ENCODE measurements at places on chromosomes 2 and 18.

- DNase-seq: no peak
Observed at GRCh38 chr2:9994462-9994861, 43.0 kb downstream of the GRHL1 start.

DNA sequence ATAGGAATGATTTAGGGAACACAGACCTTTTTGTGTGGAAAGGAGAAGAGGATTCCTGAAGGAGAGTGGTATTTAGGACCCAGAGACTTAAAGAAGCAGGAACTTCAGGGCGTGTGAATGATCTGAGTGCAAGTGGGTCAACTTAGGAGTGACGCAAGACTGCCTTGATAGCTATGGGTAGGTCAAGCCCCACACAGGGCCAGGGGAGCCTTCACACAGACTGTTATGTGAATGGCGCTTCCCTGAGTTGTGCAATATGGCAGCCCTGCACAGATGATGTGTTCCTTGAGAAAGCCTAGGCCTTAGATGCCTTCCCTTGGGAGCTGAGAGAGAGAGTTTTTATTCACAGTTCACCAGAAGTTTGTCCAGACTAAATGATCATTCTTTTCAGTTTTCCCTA, 47.1 kb upstream of the IGFBP5 start:
- DNase-seq: no peak

- no peak for DNase-seq
Observed at GRCh38 chr2:238506371-238507068, 79.8 kb downstream of the ASB1 start.

DNA sequence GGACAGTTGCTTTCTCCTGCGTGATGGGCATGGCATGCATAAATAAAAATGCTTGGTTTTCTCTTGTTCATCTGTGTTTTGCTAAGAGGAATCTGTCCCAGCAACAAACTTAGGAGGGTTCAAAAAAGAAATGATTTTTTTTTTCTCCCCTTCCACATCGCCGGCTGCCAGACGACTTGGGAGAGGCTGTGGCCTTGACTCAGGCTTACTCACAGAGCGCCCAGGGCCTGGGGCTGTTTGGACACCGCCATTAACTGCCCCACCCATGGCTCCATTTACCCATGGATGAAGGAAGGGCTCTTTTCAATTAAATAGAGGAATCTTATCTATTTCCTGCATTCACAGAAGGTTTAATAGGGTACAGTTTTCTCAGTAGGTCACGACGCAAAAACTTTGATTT, 22.3 kb upstream of the SERPINB5 start:
- no peak for DNase-seq

- no peak for DNase-seq
Observed at GRCh38 chr2:48515513-48515985, 14.4 kb upstream of the STON1 start.

DNA sequence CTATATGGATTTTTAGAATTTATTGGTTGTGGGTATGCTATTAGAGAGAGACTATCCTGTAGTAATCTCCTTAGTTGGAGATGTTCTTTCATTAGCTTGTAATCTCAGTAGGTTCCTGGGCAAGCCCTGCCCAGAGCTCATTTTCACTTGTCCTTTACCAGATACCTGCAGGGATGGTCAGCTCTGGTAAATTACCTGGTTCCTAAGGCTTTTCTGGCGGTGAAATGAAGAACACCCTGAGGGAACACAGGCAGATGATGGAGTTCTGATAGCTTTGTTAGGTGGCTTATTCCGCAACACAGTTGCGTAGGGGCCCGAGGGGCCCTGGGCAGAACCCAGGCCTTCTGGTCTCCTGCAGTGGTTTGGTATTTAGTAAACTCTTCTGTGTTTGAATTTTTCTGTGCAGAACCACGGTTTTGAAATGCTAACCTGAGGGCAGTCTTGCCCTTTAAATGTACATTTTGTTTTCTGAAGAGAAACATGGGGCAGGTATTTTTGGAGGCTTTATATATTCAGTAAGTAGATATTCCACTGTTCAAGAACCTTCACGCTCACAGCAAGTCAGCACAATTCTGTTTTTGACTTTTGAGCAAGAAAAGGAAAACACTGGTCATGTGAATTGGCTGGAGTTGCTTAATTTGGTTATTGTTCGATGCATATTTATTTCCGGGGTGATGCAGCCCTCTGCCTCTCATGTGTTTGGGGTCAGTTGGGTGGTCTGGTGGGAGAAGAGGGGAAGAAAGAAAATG, 22.4 kb downstream of the ZNF532 start:
- no peak for DNase-seq

DNA sequence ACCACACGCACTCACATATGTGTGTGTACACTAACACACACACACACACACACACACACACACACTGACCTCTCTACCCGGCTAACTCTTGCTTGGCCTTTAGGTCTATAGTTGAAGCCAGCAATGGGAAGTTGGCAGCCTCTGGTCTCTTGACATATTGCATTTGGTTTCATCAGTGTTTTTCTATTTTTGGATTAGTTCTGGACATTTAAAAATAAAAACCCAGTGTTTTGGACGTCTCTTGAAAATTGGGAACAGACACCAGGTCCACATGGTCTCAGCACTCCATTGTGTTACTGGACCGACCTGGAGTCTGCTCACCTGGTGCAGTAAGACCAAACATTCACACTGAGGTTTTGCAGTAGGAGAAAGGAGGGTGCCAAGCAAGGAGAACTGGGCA, 50.4 kb upstream of the AFF3 start:
- DNase-seq: no peak

GRCh38 chr2:141871913-141872634, 258.7 kb downstream of the LRP1B start:
- no peak for DNase-seq

DNA sequence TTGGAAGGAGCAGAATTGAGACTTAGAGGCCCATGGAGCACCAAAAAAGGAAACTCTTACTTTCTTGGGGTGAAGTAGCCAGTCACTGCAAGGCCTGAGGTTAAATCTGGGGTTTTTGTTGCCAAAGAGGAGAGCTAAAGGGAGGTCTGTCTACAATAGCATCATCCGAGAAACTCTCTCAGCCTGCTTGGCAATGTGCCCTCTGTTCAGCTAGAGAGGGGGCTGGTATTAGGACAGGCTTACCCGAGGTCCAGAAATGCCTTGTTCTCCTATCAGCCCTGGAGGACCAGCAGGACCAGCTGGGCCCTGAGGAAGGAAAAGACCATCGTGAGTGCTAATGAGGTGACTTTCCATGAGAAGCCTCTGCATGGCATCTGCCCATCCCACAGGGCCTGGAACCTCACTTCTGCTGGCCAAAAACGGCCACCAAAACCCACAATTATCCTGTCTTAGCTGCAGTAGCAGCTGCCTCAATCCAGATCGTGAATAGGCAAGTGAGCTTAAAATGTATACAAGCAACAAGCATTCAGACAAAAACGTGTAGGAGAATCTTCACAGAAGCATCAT, 61.6 kb downstream of the COL6A3 start:
- DNase-seq: no peak

GRCh38 chr18:48023334-48024008, 93.0 kb upstream of the SMAD2 start:
- DNase-seq: no peak

DNA sequence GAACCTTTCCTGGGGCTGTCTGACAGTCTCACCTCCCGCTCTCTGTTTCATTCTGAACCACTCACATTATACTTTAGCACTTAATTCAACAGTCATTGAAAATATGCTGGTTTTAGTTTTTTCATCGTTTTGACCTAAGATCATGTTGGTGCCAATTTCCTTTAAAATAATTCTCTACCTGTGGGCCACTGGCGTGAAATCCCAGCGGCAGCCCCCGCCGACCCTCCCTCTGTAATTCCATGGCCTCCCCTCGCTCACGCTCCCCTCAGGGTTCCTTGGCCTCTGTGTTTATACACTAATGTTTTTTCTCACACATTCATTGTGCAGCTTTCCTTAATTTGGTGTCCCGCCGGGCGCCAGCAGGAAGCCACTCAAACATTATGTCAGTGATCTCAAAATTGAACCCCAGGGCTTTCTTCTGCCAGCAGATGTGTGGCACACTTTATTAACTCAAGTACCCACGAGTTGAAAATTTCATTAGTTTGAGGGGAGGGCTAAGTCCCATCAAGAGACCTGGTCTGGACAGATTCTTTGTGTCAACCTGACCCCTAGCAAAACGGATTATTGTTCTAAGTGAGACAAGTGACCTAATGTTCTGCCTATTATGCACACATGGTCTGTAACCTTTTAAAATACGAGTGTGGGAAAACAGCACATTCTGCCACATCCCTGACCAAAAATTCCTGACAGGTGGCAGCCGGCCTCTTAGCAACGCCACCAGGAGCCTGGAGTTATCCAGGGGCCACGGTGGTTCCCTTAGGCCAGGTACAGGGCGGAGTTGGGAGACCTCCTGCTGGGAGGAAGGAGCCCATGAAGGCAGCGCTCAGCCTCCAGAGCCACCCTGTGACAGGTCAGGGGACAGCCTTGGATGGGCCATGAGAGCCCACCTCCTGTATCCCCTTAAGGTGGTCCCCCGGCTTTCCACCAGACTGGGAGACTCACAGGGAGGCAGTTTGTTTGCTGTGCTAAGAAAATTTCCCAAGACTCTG, 53.1 kb downstream of the APOB start:
- no peak for DNase-seq

GRCh38 chr18:13280070-13280795, 61.7 kb downstream of the LDLRAD4 start:
- no peak for DNase-seq

DNA sequence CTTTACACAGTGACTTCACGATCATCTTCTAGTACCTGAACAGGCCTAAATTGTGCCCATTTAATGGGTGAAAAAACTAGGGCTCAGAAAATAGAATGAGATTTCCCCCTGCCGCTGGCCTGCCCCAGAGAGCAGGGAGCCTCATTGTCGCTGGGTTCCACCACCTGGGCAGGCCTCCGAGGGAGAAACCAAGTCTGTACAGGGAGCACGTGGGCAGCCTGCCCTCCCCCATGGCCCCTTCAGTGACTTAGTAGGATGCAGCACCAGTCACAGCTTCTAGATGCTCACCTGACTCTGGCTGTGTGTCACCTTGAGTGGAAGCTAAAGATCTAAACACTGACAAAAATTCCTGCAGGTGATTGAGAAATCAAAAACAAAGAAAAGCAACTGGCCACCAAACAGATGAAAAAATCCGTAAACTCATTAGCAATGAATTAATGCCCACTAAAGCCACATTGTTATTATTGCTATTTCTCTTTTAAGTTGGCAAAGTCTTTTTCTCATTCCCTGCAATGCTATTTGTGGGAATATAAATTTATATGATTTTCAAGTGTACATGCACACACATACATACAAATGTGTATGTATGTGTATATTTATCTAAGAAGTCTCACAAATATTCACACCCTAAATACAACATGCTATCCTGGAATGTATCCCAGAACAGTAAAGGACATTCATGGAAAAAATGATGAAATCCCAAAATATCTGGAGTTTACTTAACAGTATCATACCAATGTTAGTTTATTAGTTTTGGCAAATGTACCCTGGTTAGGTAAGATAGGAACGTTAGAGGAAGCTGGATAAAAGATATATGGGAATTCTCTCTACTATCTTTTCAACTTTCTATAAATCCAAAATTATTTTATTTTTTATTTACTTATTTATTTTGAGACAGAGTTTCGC, 18.7 kb upstream of the ASPRV1 start:
- no peak for DNase-seq

DNA sequence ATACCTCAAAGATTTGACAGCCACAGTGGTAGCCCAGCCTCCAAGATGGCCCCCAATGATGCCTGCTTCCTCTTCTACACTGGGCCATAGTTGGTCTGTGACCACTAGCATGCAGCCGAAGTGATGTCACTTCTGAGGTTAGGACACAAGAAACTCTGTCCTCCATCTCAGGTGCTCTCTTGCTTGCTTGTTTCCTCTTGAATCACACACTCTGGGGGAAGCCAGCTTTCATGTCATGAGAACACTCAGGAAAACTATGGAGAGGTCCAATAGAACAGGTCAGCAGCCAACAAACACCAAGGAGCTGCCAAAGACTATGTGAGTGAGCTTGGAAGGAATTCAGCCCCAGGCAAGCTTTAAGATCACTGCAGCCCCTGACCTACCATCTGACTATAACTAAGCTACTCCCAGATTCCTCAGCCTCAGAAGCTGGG, 3.3 kb upstream of the ADAM17 start:
- no peak for DNase-seq

DNA sequence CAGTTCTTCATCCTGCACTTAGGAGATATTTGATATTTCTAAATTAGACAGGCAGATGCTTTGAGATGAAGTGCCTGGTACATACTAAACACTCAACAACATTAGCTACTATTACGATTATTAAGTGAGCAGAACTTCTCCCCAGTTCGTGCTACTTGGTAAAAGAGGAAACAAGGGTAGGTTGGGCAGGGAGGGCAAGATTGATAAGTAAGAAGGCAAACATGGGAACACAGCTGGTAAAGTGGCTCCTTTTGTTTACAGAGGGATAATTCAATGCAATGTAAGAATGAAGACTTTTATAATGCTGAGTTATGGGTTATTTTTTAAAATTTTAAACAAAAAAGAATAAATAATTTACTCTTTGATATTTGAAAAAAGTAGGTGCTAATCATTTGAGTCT, 15.9 kb upstream of the WIPF1 start:
- DNase-seq: no peak

DNA sequence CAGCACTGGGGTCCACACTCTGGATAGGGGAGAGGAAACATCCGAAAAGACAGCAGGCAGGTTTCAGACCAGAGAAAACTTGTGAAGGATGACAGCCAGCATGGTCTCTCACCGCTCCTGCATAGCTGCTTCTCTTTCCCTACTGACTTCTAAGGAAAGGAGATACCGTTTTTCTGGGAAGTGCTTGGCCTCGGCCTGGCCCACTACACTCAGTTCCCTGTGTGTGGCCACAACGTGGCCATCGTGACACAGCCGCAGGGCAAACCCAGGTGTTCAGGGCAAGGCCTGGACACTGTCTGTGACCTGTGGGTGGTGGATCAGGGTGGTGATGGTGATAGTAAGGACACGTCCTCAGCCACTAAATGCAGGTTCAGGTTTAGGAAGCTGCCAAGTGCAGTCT, 34.2 kb upstream of the ACAA2 start:
- no peak for DNase-seq

DNA sequence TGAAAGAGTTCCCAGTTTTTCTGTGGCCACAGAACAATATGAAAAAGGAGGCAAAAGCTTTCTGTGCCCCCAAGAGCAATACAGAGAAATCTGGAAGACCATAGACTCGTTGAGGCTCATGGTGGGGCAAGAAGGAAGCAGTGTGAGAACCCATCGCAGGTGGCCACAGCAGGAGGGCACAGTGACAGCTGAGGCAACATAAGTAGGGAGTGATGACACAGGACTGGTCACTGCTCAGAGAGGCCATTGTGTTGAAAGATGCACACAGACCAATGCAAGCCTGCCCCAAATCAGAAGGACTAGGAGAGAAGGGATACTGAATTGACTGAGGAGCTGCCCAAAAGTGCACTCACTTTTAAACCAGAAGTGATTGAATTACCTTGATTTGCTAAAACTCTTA, 483.6 kb downstream of the EPHA4 start:
- no peak for DNase-seq

GRCh38 chr2:5617796-5618195, 74.4 kb upstream of the SOX11 start:
- DNase-seq: no peak

DNA sequence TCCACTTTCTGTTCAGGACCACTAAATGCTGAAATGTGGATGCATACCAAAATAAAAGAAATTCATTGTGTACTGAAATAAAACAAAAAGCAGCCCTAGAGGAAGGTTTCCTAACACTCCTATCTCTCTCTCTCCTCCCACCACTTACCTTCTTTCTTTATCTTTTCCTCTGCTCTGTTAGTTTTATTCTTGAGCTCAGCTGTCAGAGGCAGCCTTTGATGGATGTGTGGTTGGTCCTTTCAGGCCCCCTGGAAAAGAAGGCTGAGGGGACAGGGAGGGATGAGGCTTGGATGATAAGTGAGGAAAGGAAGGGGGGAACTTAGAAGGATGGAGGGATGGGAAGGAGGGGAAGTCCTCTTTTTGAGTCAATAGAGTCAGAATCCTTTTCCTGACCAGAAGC, 47.6 kb downstream of the DHRS9 start:
- DNase-seq: no peak
